Calu3 (cell line): ENCODE measurements at places on chromosomes 7 and 10. TPM values are rescaled to one million over a fixed set of nuclear protein-coding genes. Genes with fewer than 3 reads are reported as not detected.

- peak; percentile 69 for DNase-seq
- peaks cover 18% of the 10 kb centered on the region for H3K4me1 ChIP-seq
- peak overlapping the region; percentile 98 for H3K4me3 ChIP-seq
- no peaks in the 10 kb centered on the region for H3K27me3 ChIP-seq
- H3K36me3 ChIP-seq, result peaks cover 24% of the 10 kb centered on the region
These were observed 744 bp downstream of the PPRC1 start for GRCh38 chr10:102133373-102134195.

GRCh38 chr10:113610631-113611601 lies 52.9 kb downstream of the NRAP start:
- no peak overlapping the region for H3K27ac ChIP-seq
- peaks cover 71% of the 10 kb centered on the region for H3K27me3 ChIP-seq
- no peaks in the 10 kb centered on the region for H3K36me3 ChIP-seq
- H3K4me1 ChIP-seq, result no peaks in the 10 kb centered on the region
- H3K4me3 ChIP-seq, result no peak overlapping the region

DNA sequence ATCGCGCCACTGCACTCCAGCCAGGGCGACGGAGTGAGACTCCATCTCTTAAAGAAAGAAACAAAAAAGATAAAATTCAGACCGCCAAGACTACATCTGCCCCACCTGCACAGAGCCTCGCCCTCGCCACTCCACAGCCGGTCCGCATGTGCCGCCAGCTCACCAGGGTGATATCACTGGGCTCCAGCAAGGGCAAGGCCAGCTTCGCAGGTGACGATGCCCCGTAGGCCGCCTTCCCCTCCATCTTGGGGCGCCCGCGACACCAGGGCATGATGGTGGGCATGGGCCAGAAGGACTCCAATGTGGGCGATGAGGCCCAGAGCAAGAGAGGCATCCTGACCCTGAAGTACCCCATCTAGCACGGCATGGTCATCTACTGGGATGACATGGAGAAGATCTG lies 34.0 kb downstream of the KIFBP start:
- no peak overlapping the region for H3K4me3 ChIP-seq
- peaks cover 4% of the 10 kb centered on the region for H3K36me3 ChIP-seq
- DNase-seq, result no peak
- no peaks in the 10 kb centered on the region for H3K4me1 ChIP-seq
- H3K27ac ChIP-seq, result no peak overlapping the region

- H3K4me3 ChIP-seq, result no peak overlapping the region
- peaks cover 39% of the 10 kb centered on the region for H3K36me3 ChIP-seq
- no peaks in the 10 kb centered on the region for H3K27me3 ChIP-seq
- no peaks in the 10 kb centered on the region for H3K4me1 ChIP-seq
- DNase-seq, result no peak
- no peak overlapping the region for H3K27ac ChIP-seq
These were observed 76.9 kb upstream of the RSBN1L start for GRCh38 chr7:77619314-77619713.

- no peaks in the 10 kb centered on the region for H3K36me3 ChIP-seq
- H3K27ac ChIP-seq, result no peak overlapping the region
- peaks cover 15% of the 10 kb centered on the region for H3K4me1 ChIP-seq
- no peak for DNase-seq
These were observed 767.2 kb downstream of the NXPH1 start for GRCh38 chr7:9200626-9201025.

DNA sequence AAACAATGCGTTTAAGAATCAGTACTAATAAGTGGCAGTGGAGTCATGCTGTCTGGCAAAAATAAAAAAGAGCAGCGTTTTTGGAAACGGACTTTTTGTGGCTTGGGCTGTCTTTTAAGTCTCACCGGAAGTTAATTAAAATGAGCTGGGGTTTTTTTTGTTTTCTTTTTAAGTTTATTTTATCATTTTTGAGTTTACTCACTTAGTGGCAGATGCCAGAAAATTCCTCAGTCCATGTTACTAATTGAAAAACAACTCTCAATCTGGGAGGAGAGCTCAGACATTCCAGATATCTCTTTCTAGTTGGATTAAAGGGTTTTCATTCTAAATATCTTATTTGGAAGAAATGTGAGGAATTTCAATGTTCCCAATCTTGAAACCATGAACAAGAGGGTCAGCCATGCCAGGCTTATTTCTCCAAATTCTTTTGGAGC lies 133.8 kb upstream of the AGR3 start:
- no peak overlapping the region for H3K4me3 ChIP-seq
- peaks cover 46% of the 10 kb centered on the region for H3K4me1 ChIP-seq
- H3K27ac ChIP-seq, result no peak overlapping the region

DNA sequence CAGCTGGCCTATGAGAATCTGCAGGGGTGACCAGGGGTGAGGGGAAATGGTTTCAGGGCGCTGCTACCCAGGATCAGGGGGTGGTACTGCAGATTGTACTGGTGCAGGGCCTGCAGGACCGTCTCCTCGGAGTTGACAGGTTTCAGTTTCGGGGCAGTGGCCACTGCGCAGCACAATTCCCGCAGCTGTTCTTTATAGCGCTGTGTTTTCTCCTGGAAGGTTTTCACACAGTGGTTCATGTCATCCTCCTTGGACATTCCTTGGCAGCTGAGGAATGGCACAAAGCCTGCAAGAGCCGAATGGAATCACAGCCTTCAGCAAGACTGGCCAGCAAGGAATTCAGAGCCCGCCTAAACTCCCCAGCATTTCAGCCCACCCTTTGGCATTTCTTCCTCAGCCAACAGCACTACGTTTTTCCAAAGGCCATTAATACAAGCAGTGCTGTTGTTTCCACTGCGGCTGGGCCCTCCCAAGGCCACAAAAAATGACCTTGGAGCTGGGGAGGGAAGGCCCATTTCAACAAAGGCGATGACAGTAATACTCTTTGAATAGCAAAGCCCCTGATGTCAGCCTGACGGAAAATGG lies 44.9 kb downstream of the PNLIPRP2 start:
- H3K27ac ChIP-seq, result no peak overlapping the region
- H3K36me3 ChIP-seq, result no peaks in the 10 kb centered on the region
- H3K4me3 ChIP-seq, result no peak overlapping the region
- no peaks in the 10 kb centered on the region for H3K4me1 ChIP-seq

GRCh38 chr7:151867912-151868311 lies 9.0 kb downstream of the PRKAG2 start:
- H3K4me1 ChIP-seq, result no peaks in the 10 kb centered on the region
- H3K27me3 ChIP-seq, result peaks cover 58% of the 10 kb centered on the region
- H3K27ac ChIP-seq, result no peak overlapping the region
- H3K36me3 ChIP-seq, result no peaks in the 10 kb centered on the region

DNA sequence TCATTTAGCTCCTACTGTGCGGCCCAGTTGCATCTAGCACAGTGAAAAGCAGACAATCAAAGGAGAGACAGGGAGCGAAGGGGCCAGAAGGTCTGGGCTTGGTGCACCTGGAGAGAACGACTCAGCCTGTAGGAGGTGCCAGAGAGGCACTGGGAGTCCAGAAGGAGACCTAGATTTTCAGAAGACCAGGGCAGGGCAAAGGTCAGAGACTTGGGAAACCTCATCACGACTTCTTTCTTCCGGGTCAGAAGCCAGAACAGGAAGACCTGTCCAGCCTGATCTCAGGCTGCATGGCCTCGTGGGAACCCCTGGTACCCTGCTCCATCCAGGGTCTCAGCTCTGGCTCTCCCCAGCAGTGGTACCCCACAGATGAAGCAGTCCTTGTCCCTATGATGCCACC lies 5.2 kb downstream of the AGAP3 start:
- no peak overlapping the region for H3K27ac ChIP-seq
- no peak overlapping the region for H3K4me3 ChIP-seq
- no peaks in the 10 kb centered on the region for H3K27me3 ChIP-seq
- DNase-seq, result no peak
- peaks cover 36% of the 10 kb centered on the region for H3K36me3 ChIP-seq

DNA sequence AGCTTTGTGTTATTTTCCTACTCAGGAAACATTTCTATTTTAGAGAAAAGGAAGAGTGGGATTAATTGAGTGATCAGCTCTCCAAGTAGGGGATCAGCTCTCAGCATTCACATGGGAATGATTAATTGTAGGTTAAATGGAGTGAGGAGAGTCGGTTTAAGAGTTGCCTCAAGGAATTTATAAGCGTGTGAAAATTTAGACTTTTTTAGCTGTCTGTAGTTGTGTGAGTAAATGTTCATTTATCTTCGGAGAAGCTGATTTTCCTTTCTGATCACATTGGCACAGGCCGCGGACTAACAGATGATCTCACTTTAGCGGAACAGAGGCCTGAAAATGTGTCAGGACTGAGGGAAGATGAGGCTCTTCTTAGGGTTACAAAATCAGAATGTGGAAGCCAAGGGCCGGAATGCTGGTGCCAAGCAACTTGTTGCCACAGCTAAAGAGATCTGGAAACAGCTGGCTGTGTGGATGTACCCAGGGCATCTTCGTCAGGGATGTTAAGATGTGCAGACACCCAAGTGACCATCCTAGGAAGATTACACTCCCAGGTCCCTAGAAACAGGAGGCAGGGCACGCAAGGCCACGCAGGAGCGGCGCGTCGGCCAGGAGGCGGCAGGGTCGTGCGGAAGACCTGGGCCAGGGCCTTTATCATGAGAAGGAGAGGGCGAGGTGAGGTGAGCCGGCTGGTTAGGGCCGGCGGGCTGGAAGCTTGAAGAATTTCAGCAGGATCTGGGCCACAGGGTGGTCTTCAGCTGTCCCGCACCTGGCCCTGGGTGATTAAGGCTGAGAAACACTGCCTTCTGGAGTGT lies 35.1 kb upstream of the TTYH3 start:
- no peaks in the 10 kb centered on the region for H3K4me1 ChIP-seq
- H3K36me3 ChIP-seq, result peaks cover 87% of the 10 kb centered on the region
- no peak overlapping the region for H3K4me3 ChIP-seq

GRCh38 chr10:119291223-119291900 lies 84.0 kb downstream of the GRK5 start:
- no peaks in the 10 kb centered on the region for H3K4me1 ChIP-seq
- no peak overlapping the region for H3K27ac ChIP-seq
- H3K27me3 ChIP-seq, result peaks cover 51% of the 10 kb centered on the region
- no peaks in the 10 kb centered on the region for H3K36me3 ChIP-seq
- DNase-seq, result no peak
- no peak overlapping the region for H3K4me3 ChIP-seq

DNA sequence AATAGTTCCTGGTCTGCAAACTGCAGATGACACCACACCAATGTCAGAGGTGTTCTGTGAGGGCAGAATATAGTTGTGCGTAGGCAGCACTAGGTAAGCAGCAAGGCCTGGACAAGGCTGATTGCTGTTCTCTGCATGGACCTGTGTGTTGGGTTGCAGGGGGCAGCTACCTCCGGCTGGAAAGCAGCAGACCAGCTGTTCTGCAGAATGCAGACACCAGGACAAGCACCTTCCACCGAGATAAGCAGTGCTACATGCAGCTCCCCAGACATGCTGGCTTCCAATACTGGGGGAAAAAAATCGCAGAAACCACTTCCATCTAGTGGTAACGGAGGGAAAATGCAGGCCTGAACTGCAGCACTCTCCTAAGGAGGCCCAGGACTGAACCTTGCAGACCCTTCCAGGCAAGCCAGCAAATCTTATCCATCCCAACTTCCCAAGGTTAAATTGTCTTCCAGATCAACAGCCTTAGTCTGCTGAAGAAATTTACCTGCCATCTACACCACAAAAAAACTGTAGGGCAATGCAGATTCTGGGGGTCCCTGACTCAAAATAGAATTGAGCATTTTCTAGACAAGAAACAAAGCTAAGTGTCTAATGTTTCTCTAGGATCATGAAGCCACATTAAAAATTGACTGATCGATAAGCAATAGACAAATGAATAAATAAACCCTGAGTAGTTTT lies 50.5 kb upstream of the COBL start:
- H3K27me3 ChIP-seq, result peaks cover 13% of the 10 kb centered on the region
- no peaks in the 10 kb centered on the region for H3K36me3 ChIP-seq
- DNase-seq, result peak; percentile 76

DNA sequence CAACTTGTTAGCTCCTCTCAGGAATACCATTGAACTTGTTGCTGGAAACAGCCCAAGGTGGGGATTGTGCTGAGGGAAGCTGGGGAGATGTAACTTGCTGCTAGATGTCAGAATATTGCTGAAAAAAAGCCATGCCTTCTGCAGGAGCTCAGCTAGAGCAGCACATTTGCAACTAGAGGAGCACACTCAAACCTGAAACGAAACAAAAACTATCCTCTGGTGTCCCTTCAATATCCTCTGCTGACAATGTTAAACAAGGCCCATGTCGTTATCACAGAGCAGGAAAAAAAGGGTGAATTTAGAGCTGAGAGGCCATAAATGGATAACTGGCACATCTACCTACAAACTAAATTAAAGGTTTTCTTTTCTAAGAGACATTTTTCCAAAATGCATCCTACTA lies 53.7 kb upstream of the MACC1 start:
- no peaks in the 10 kb centered on the region for H3K36me3 ChIP-seq
- peaks cover 23% of the 10 kb centered on the region for H3K4me1 ChIP-seq
- no peak overlapping the region for H3K4me3 ChIP-seq

DNA sequence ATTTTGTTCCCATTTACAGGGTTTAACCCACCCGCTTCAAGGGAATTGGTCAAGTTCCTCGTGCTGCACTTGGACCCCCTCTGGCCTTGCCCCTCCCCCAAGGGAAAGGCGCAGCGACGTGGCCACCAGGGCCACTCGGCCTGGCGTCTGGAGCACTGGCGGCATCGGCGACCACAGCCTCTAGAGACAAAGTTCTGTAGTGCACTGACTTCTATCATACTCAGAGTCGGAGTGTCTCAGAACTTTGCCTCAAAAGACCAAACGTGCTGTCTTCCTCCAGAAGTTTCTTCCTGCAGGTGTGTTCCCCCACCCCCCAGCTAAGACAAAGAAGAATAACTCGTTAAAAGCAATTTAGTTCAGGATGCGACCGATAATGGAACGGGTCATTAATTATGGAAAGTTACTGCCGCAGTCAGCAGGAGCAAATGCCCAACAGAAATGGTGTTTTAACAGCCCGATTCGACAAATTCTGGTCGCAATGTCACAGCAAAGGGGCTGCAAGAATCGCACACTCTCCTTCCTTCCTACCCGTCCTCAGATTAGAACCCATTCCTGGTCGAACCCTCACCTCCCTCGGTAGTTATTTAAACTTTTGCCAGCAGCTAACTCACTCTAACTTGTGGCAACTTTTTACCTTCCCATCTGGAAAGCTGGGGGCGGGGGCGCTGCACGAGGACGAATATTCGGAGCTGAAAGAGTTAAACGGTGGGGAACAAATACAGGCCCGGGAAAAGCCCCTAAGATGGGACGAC lies 202.1 kb upstream of the NFE2L3 start:
- no peaks in the 10 kb centered on the region for H3K27me3 ChIP-seq
- peaks cover 11% of the 10 kb centered on the region for H3K4me1 ChIP-seq
- DNase-seq, result no peak
- H3K27ac ChIP-seq, result no peak overlapping the region
- peak overlapping the region; percentile 70 for H3K4me3 ChIP-seq

C7orf33 gene
- not detected in 2 replicates for total RNA-seq

TUBAL3 gene
- total RNA-seq, result not detected in 2 replicates

AKR1C2 gene
- total RNA-seq, result 10.6 and 13.2 TPM in 2 replicates

HOXA1 gene
- 0.24 and 0.44 TPM in 2 replicates for total RNA-seq

HTR5A gene
- not detected in 2 replicates for total RNA-seq

TMEM176B gene
- 3.1 and 7.3 TPM in 2 replicates for total RNA-seq
